ENCODE measurements at places on chromosomes 5 and 9.

GRCh38 chr5:38071831-38072694, 186.3 kb upstream of the EGFLAM start:
- H3K27ac ChIP-seq, result no peak overlapping the region
- H3K4me1 ChIP-seq, result no peaks in the 10 kb centered on the region
- no peak overlapping the region for H3K4me3 ChIP-seq
- no peaks in the 10 kb centered on the region for H3K36me3 ChIP-seq
- H3K27me3 ChIP-seq, result no peaks in the 10 kb centered on the region

- no peaks in the 10 kb centered on the region for H3K36me3 ChIP-seq
- H3K27me3 ChIP-seq, result no peaks in the 10 kb centered on the region
- no peaks in the 10 kb centered on the region for H3K4me1 ChIP-seq
- no peak for DNase-seq
These were observed 433.6 kb downstream of the PIK3R1 start for GRCh38 chr5:68648944-68649857.

- no peak overlapping the region for H3K4me3 ChIP-seq
- no peak for DNase-seq
- H3K4me1 ChIP-seq, result peaks cover 12% of the 10 kb centered on the region
- no peak overlapping the region for H3K27ac ChIP-seq
- H3K27me3 ChIP-seq, result no peaks in the 10 kb centered on the region
These were observed 62.8 kb downstream of the DCP2 start for GRCh38 chr5:113039229-113039933.

GRCh38 chr5:34660444-34660843, 4.3 kb downstream of the RAI14 start:
- no peak overlapping the region for H3K27ac ChIP-seq
- H3K4me1 ChIP-seq, result no peaks in the 10 kb centered on the region
- H3K4me3 ChIP-seq, result no peak overlapping the region
- DNase-seq, result no peak

DNA sequence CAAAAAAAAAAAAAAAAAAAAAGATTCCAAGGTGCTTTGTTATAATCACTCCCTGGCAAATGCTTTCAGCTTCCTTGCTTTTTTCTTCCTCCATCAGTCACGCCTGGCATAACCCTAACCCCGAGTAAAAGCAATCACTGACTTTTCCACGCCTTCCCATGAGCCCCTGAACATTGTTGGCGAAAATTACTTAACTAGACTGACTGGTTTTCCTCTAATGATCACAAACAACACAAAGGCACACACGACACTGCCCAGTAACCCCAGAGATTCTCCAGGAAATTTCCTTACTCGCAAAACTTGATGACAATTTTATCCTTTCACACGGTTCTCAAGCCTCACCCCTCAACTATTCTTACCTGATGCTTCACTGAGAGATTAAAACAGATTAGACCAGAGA, 11.4 kb upstream of the PTGR1 start:
- no peaks in the 10 kb centered on the region for H3K27me3 ChIP-seq
- no peak for DNase-seq
- no peak overlapping the region for H3K4me3 ChIP-seq
- peaks cover 23% of the 10 kb centered on the region for H3K4me1 ChIP-seq
- no peak overlapping the region for H3K27ac ChIP-seq

DNA sequence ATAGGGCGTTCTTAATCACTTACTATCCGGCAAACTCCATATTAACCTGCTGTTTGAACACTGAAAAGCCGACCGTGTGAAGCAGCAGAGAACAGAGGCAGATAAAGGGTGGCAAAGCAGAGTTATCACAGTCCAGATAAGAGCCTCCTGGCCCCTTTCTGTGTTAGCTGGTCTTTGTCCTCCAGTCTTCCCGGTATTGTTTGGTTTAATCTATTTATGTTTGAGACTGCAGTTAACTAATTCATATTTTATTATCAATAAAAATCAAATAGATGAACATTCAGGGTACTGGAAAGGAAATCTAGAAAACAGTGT, 6.0 kb upstream of the HTR4 start:
- no peak for DNase-seq
- no peaks in the 10 kb centered on the region for H3K27me3 ChIP-seq
- H3K4me3 ChIP-seq, result no peak overlapping the region
- no peaks in the 10 kb centered on the region for H3K4me1 ChIP-seq

- H3K4me3 ChIP-seq, result no peak overlapping the region
- no peaks in the 10 kb centered on the region for H3K4me1 ChIP-seq
These were observed 6.3 kb upstream of the MVB12B start for GRCh38 chr9:126320158-126320922.

GRCh38 chr9:70602321-70603019, 188.0 kb upstream of the KLF9 start:
- no peaks in the 10 kb centered on the region for H3K27me3 ChIP-seq
- H3K4me1 ChIP-seq, result peaks cover 16% of the 10 kb centered on the region
- no peaks in the 10 kb centered on the region for H3K36me3 ChIP-seq
- peak; percentile 73 for DNase-seq

DNA sequence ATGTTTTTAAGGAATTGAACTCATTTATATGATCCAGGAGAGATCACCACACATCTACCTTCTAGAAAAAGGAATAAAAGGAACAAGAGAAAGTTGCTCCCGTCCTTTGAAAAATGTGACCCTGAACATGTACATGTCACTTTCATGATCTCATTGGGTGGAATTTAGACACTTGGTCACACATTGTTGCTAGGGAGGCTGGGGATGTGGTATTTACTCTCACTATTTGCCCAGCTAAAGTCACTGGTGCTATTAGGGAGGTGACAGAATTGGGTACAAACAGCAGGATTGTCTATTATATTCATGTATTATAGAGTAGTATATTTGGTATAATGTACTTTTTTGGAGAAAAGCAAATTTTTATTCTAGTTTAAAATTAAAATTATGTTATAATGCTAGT, 2.1 kb upstream of the CDH10 start:
- H3K4me3 ChIP-seq, result no peak overlapping the region
- H3K4me1 ChIP-seq, result no peaks in the 10 kb centered on the region
- DNase-seq, result no peak

GRCh38 chr5:34756781-34757624, 82.0 kb upstream of the TTC23L start:
- H3K4me1 ChIP-seq, result 0 out of 2 replicates have a peak, but pooled peaks cover 4% of the 10 kb centered on the region
- H3K4me3 ChIP-seq, result no peak overlapping the region
- DNase-seq, result no peak

- H3K4me1 ChIP-seq, result no peaks in the 10 kb centered on the region
- H3K27me3 ChIP-seq, result no peaks in the 10 kb centered on the region
- H3K4me3 ChIP-seq, result no peak overlapping the region
- DNase-seq, result no peak
- no peaks in the 10 kb centered on the region for H3K36me3 ChIP-seq
These were observed 523.0 kb downstream of the CSNK1G3 start for GRCh38 chr5:124034963-124035362.
